Stimulated activated CD8-positive, alpha-beta memory T cell treated with anti-CD3 and anti-CD28 coated beads, Interleukin-4, amount 100 ng/mL, for 24 hours (primary cell): ENCODE measurements at places on chromosomes 7 and 10.

DNA sequence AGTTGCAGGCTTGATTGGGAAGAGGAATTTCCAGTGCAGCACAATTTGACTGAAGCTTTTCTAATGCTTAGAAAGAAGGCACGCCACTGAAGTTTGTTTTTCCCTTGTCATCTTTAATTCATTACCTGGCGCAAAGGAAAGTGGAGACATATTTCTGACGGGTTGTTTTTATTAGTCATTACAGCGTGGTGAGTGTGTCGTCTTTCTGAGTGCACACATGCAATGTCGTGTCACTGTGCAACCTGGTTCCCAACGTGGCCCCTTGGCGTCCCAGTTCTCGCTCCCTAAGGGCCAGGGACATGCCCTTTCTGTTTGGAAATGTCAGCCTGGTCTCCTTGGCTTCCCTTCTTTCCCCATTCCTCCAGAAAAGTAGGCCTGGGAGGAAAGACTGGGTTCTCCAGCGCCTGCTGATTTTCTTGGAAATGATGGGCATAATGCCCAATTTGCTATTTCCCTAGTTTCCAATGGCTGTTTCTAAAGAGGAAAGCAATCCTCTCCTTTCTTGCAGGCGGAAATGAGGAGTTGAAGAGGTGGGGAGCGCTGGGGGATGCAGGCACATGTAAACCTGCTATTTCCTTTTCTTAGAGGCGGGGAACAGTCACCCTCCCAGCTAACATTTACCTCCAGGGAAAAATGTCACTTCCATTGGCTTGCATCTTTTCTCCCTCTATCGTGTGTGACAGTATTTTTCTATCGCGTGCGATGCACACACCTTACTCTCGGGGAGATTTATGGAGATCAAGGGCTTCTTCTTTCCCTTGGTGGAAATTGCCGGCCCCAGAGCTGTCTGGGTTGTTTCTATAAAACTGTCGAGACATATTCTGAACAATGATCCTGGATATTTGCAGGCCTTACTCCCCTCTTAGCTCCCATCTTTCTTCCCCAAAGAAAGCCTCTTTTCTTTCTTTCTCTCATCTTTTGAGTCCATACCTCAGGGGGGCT is 249.8 kb downstream of the ARHGAP12 start:
- DNase-seq: no peak

GRCh38 chr10:113620511-113620910 is 43.3 kb downstream of the NRAP start:
- no peak for DNase-seq

DNA sequence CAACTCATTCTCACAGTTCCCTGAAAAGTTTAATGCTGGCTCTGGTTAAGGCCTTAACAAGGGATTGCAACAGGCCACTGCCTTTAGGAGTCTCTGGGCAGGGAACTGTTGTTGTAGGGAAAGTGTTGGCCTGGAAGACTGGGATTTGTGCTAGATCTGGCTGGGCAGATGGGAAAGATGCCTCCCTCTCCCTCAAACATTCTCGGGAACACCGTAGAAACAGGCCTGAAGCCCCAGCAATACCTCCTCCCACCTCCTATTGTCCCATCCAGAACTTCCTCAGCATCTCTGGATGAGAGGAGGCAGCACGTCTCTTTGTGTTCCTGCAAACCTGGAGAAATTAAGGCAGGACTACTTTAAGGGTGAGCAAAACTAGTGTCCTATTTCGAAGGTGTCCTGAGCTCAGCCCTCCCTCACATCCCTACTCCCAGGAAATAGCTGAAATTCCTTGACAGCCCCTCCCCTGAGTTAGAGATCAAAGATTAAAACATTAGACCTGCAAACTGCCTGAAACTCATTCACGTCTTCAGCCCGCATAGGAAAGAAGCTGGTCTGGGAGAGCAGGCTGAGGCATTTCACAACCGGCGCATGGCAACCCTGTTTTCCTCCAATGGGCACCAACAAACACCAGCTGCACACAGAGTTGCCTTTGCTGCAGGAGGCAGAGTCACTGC is 10.9 kb upstream of the MAP3K8 start:
- DNase-seq: no peak

GRCh38 chr10:122387572-122387971 is 13.1 kb downstream of the PLEKHA1 start:
- no peak for DNase-seq

DNA sequence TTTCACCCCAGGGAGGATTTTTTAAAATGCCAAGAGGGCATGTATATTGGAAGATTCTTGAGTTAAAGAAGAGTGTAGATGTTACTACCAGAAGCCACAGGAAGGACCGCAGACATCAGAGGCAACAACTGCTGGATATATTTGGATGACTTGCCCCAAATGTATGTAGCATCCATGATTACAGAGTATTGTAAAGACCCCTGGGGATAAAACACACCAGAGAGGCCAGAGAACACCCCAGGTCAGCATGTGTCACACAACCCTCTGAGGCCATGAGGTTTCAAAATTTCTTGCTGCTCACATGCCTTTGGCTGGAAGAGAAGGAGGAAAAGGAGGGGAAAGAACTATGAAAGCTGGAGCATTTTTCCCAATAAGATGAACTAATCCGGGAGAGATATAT is 108.0 kb upstream of the LSM8 start:
- no peak for DNase-seq

DNA sequence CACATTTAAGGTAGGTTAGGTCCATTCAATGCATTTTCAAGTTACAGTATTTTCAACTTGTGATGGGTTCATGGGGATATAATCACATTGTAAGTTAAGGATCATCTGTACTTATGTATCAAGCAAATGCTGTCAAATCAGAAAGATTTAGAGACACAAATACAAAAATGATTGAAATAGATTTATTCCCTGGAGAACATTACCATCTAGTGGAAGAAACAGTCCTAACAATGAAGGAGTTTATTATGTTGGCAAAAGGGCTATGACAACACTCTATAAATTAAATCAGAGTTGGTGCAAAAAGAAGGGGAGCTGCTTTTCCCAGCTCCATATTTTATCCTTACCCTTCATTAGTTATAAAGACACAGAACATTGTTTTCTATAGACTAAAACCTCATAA is 69.0 kb downstream of the PRSS58 start:
- no peak for DNase-seq

DNA sequence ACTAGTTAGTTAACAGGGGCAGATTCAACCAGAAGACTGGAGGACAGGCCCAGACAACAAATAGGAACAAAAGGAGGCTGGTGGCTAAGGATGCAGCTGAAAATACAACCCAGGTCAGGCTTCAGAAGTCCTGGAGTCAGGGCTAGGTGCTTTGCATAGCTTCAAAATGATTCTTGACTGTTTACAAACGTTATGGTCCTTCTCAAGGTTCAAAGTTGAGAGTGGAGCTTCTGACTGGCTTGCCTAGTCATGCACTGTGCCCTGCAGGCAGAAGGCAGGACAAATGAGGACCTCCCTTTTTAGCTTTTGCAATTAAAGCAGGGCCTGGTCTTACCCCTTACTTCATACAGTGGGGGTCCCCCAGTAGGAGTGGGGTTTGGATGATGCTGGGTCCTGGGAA is 4.4 kb upstream of the CDH23 start:
- DNase-seq: no peak

DNA sequence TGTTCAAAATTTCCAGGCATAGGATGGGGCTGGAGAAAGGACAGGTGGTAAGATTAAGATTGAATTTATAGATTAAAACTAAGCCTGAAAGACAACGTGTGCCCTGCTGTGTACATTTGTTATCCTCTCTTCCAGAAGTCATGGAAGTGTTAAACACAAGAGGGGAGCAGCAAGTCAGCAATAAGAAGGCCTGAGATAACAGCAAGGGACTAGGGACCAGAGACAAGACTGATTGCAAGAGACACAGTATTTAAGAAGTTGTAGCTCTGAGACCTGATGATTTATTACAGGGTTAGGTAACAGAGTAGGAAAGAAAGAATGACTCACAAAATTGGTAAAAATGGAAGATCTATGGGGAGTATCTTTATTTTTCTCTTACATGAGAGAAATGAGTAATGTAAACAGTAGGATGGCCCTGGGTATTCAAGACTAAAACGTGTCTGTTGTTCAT is 55.7 kb upstream of the COL1A2 start:
- DNase-seq: no peak

GRCh38 chr7:68868978-68869377 is 729.3 kb upstream of the AUTS2 start:
- no peak for DNase-seq

DNA sequence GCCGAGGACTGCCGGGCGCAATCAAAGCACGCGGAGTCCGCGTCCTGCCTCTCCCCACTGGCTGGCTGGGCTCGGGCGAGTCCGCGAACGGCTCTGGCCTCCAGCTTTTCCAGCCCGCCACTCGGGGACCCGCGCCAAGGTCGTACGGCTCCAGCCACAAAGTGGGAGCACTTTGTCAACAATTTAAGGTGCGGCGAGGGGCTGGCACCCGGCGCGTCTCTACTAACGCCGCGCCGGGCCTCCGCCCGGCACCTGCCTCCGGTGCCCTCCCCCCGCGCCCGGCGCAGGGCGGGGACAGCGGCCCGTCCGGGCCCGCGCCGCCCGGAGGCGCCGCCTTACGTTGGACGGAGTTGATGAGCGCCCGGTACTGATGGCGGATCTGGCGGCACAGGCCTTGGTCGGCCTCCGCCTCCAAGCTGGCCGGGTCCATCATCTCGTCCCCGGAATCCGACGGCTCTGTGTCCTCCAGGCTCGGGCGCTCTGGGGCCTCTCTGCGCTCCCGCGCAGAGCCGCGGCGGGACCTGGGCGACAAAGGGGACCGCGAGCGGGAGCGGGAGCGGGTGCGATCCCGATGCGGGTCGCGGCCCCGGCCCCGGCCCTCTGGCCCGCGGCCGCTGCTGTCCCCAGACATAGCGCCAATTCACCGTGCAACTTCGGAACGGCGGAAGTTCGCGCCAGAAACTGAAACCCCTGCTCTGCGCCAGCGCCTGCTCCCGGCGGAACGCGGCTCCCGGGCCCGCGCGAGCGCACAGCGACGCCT is at the start of gene NSMCE4A:
TSS of gene NSMCE4A (minus strand) at position 683 of the 760 bp plus-strand sequence. CDS start at position 631, 52 bp downstream.
- peak; percentile 68 for DNase-seq

GRCh38 chr10:102269017-102269416 is 23.7 kb downstream of the GBF1 start:
- DNase-seq: no peak

GRCh38 chr10:70925377-70926225 is 37.2 kb upstream of the PCBD1 start:
- DNase-seq: peak; percentile 29

DNA sequence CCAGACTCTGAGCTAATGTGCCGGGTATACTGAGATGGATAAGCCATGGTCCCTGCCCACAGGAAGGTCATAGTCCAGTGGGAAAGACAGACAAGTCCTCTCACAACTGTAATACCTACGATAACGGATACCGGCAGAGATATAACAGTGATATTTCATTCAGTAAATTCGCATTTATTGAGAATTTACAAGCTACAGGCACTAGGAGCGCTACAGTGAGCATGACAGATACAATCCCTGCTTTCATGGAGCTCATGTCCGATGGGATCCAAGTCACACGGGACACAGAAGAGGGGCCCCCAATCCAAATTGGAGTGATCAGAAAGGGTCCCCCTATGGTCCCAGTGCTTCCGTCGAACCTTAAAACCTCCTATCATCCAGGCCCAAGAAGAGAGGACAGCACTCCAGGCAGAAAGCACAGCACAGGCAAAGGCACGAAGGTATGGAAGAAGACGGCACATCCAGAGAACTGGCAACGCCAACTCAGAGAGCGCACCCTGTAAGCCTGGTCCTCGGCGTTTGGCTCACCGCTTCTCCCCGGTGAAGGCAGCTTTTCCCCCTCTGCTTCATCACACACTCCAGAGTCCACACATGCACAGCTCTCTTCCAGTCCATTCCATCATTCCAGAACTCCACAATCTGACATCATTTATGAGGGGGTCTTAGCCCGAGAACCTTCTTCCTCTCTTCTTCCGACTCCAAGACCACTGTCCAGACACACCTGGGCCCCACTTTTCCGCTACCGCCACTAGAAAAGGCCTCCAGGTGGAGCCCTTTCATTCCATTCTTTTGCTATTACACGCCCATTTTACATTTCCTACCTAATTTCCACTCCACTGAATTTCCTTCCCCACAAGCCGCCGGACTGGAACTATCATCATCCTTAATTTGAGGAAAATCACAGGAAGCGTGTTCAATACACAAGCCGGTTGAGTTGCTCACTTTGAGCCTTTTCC is 47.8 kb upstream of the NKX2-3 start:
- DNase-seq: no peak

DNA sequence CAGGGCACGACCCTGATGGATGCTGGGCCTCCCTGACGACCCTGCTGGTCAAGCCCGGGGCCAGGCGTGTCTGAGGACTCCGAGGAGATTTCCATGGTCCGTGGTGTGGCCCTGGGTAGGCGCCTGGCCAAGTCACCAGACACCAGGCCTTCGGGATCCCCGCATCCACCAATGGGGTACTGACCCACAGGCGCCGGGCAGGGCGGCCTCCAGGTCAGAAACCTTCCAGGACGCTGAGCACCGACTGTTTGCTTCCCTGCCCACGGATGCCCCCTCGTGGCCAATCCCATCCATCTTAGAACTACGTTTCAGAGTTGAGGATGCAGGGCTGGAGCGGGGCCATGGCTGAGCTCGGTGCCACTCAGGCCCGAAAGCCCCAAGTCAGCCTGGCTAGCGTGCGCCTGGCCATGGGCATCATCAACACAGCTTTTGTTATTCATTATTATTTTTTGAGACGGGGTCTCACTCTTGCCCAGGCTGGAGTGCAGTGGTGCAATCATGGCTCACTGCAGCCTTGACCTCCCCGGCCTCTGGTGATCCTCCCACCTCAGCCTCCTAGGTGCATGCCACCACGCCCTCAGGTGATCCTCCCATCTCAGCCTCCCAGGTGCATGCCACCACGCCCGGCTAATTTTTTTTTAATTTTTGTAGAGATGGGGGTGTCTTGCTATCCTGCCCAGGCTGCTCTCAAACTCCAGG is 7.1 kb upstream of the AMZ1 start:
- peak; percentile 40 for DNase-seq

- no peak for DNase-seq
Measured at GRCh38 chr7:78057571-78057970, 259.0 kb downstream of the PHTF2 start.

DNA sequence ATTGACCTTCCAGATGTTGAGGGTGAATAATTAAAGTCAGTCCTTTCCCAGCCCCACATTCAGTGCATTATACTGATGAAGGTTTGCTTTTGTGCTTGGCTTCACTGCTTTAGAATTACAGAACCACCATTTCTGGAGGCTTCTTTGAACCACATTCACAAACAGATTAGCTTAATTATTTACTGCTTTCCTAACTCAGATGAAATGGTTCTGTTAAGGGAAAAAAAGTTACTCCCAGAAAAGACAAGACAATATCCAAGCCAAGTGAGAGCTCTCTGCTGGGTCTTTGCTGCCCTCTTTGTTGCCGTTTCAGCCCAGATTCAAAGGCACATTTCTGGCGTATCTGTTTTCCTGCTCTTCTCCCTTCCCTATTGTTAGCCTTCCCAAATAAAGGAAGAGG is 188.9 kb downstream of the AHR start:
- no peak for DNase-seq
